ENCODE measurements at places on chromosomes 3 and 15.

- H3K4me3 ChIP-seq: no peak overlapping the region
- DNase-seq: no peak
- peaks cover 35% of the 10 kb centered on the region for H3K27me3 ChIP-seq
- no peaks in the 10 kb centered on the region for H3K4me1 ChIP-seq
- no peaks in the 10 kb centered on the region for H3K36me3 ChIP-seq
Measured at GRCh38 chr3:46469680-46470357, 5.1 kb upstream of the LTF start.

DNA sequence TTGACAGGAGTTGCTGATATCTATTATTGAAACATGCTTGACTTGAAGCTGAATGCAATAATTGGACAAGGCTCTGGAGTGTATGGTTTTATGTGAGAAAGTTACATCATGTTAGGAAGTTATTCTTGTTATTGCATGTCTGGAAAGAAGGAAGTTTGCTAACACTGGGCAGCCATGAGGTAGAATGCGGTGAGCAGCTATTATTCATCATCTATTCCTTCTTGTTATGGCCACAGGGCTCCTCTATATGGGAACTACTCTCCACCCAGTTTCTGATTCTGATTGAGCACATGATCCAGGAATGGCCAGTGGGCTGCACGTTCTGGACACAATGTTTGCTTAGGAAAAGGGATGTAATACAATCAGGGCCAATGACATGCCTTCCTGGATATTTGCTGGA lies 37.8 kb upstream of the SCN5A start:
- no peaks in the 10 kb centered on the region for H3K36me3 ChIP-seq
- no peaks in the 10 kb centered on the region for H3K27me3 ChIP-seq
- no peaks in the 10 kb centered on the region for H3K4me1 ChIP-seq
- DNase-seq: no peak

DNA sequence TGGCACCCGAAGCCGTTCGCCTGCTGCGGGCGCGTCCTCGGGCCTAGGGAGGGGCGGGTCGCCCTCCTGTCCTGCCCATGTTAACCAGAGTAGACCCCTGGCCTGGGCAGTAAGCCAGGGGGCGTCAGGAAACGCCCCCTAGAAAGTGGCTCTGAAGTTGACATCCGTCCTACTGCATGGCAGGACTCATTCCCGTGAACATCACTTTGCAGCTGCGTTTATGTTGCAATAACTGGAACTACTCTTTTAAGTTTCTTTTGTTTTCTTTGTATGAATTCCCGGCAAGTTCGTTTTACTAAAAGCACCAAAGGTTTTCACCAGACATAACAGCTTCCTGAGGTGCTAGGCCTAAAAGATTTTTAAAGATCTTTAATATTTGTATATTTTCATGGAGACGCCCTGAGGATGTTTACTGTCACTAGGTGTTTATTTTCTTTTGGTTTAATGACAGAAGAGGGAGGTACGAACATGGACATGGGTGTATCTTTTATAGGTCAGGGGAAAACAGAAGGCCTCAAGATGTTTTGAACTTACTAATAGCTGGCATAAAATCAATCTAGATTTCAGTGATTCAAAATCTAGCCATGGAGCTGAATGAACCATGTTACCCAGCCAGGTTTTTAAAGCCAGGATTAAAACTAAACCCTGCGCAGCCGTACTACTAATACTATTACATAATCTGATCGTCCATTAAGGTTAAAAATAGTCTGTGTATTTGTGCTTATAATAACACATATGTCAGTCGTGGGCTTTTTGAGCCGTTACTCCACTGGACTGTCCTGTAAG lies 1.0 kb downstream of the C15orf61 start:
- peak overlapping the region; percentile 93 for H3K4me3 ChIP-seq
- peaks cover 37% of the 10 kb centered on the region for H3K4me1 ChIP-seq
- H3K27ac ChIP-seq: peak overlapping the region; percentile 94
- no peak for DNase-seq
- peaks cover 12% of the 10 kb centered on the region for H3K36me3 ChIP-seq
- no peaks in the 10 kb centered on the region for H3K27me3 ChIP-seq

DNA sequence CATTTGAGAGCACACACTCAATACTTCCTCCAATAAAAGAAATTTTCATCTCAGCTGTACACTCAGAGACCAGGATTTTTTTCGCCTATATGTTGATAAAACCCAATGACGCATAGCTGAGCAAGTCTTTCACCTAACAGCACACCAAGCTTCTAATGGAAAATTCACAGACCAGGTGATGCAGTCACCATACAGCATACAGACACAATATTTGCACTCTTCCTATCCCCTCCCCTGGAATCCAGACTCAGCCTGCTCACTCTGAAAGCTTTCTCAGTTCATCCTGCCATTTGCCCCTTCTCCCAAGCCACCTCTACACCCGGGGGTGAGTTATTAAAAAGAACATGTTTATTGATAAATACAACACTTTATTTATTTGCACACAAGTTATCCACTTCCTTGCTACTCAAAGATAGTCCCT lies 1.7 kb downstream of the TBC1D5 start:
- no peak for DNase-seq
- no peaks in the 10 kb centered on the region for H3K27me3 ChIP-seq
- H3K4me1 ChIP-seq: peaks cover 41% of the 10 kb centered on the region
- H3K27ac ChIP-seq: peak overlapping the region; percentile 91
- peak overlapping the region; percentile 87 for H3K4me3 ChIP-seq
- H3K36me3 ChIP-seq: peaks cover 20% of the 10 kb centered on the region

- no peak for DNase-seq
- peaks cover 42% of the 10 kb centered on the region for H3K27me3 ChIP-seq
- no peaks in the 10 kb centered on the region for H3K4me1 ChIP-seq
- H3K4me3 ChIP-seq: no peak overlapping the region
- H3K36me3 ChIP-seq: no peaks in the 10 kb centered on the region
Measured at GRCh38 chr3:64266983-64267382, 41.7 kb upstream of the PRICKLE2 start.

DNA sequence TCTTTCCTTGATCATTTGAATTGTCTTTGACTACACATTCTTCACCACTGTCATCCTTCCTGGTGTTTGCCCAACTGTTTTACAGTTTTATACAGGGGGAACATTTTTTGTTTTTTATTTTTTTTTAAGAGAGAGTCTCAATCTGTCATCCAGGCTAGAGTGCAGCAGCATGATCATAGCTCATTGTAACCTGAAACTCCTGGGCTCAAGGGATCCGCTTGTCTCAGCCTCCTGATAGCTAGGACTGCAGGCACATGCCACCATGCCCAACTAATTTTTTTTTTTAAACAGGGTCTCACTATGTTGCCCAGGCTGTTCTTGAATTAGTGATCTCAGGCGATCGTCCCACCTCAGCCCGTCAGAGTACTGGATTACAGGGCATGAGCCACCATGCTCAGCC lies 222.6 kb downstream of the BBX start:
- DNase-seq: no peak
- peaks cover 10% of the 10 kb centered on the region for H3K36me3 ChIP-seq
- no peaks in the 10 kb centered on the region for H3K27me3 ChIP-seq

- H3K36me3 ChIP-seq: no peaks in the 10 kb centered on the region
- no peak overlapping the region for H3K4me3 ChIP-seq
- no peaks in the 10 kb centered on the region for H3K4me1 ChIP-seq
- H3K27me3 ChIP-seq: no peaks in the 10 kb centered on the region
- DNase-seq: no peak
Measured at GRCh38 chr3:176190755-176191154, 1006.5 kb downstream of the TBL1XR1 start.
